ENCODE measurements at places on chromosomes 2 and 18. TPM values are rescaled to one million over a fixed set of nuclear protein-coding genes. Genes with fewer than 3 reads are reported as not detected.

DNA sequence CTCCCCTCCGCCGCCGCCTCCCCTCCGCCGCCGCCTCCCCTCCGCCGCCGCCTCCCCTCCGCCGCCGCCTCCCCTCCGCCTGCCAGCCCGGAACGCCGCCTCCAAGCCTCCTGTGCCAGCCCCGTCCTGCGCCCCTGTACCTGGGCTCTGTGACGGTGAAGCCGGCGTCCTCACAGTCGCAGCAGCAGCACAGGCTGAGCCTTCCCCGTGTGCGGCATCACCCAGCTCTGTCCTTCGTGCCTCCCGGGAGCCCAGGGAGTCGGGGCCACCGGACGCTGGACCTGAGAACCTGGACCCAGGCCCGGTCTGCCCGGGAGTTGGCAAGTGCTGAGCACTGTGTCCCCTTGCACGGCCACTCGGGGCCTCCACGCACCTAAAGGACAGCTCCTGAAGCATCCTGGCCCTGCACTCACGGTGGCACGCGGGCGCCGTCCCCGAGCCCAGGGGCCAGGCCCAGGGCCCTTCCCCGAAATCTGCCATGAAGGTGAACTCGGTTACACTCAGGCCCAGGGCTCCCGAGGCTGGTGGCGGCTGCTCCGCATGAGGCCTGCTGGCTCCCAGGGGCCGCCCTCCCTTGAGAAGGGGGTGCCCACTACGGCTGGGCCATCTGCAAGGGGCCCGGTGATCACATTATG lies 32.9 kb downstream of the RTP5 start:
- no peak overlapping the region for H3K4me3 ChIP-seq
- H3K27ac ChIP-seq = no peak overlapping the region

DNA sequence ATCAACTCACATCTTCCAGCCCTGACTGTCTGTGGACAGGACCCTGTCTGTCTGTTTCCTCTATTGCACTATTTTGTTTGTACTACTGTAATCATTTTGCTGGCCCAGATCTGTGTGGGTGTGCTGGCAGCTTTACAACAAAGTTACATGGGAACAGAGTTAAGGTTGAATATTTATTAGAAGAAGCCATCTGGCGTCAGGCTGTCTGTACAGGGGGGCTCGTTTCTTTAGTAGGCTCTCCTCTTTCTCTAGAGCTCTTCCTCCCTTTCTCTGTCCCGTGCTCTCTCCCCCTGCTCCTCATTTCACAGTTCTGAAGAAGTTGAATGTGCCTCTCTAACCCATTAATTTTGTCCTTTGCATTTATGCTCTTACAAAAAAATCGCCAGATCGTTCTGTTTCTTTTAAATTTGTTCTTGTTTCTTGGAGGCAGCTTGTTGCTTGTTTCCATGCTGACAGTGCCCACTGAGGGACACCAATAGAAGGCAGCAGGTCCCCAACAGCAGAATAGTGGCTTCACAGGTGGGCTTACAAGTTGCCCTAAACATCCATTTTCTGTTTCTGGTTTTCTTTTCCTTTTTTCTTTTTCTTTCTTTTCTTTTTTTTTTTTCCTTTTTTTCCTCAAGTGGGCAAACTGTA lies 315.2 kb upstream of the ZEB2 start:
- no peak overlapping the region for H3K27ac ChIP-seq
- H3K36me3 ChIP-seq = no peaks in the 10 kb centered on the region
- H3K27me3 ChIP-seq = peaks cover 1% of the 10 kb centered on the region
- H3K4me3 ChIP-seq = no peak overlapping the region
- H3K4me1 ChIP-seq = no peaks in the 10 kb centered on the region

GRCh38 chr2:73283545-73284295 lies 558 bp downstream of the FBXO41 start:
- H3K27ac ChIP-seq = peak overlapping the region; percentile 83
- H3K36me3 ChIP-seq = peaks cover 22% of the 10 kb centered on the region
- DNase-seq = peak; percentile 44
- peaks cover 25% of the 10 kb centered on the region for H3K4me1 ChIP-seq
- H3K4me3 ChIP-seq = peak overlapping the region; percentile 86

DNA sequence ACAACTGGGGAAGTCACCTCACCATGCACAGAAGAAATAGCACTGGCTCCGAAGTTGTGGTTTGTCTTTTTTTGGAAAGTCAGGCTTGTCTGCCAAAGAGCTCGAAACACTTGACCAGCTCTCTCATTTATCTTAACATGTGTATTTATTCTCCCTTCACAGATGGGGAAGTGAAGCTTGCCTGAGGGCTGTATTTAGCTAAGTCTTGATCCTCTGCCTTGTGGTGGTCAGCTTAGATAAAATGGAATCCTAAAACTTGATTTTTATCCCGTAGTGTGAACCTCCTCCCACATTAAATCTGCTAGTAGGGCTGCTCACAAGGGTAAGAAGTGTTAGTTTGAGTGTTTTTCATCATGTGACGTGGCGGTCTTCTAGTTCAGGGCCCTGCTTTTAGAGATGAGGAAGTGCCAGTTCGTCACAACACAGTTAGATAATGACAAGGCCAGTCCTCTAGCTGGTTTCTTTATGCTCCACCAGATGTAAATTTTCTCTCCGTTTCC lies 89.7 kb downstream of the TMEM247 start:
- H3K4me3 ChIP-seq = no peak overlapping the region
- H3K27ac ChIP-seq = peak overlapping the region; percentile 68
- H3K27me3 ChIP-seq = no peaks in the 10 kb centered on the region

- DNase-seq = no peak
- no peak overlapping the region for H3K27ac ChIP-seq
- H3K27me3 ChIP-seq = no peaks in the 10 kb centered on the region
- no peaks in the 10 kb centered on the region for H3K36me3 ChIP-seq
- H3K4me1 ChIP-seq = no peaks in the 10 kb centered on the region
Measured at GRCh38 chr2:146806364-146807005, 1038.3 kb upstream of the ACVR2A start.

C1QL2 gene
- total RNA-seq = not detected

DNA sequence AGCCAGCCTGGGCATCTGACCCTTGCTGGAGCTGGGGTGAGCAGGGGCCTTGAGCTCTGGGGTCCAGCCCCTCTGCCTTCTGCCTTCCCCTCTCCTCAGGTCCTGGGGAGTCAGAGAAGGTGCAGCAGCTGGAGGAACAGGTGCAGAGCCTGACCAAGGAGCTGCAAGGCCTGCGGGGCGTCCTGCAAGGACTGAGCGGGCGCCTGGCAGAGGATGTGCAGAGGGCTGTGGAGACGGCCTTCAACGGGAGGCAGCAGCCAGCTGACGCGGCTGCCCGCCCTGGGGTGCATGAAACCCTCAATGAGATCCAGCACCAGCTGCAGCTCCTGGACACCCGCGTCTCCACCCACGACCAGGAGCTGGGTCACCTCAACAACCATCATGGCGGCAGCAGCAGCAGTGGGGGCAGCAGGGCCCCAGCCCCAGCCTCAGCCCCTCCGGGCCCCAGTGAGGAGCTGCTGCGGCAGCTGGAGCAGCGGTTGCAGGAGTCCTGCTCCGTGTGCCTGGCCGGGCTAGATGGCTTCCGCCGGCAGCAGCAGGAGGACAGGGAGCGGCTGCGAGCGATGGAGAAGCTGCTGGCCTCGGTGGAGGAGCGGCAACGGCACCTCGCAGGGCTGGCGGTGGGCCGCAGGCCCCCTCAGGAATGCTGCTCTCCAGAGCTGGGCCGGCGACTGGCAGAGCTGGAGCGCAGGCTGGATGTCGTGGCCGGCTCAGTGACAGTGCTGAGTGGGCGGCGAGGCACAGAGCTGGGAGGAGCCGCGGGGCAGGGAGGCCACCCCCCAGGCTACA lies 3.8 kb downstream of the EMILIN1 start:
- H3K27ac ChIP-seq = peak overlapping the region; percentile 96
- no peaks in the 10 kb centered on the region for H3K27me3 ChIP-seq
- H3K4me1 ChIP-seq = peaks cover 24% of the 10 kb centered on the region
- no peak for DNase-seq

- no peaks in the 10 kb centered on the region for H3K27me3 ChIP-seq
- no peak for DNase-seq
- no peaks in the 10 kb centered on the region for H3K4me1 ChIP-seq
- H3K36me3 ChIP-seq = no peaks in the 10 kb centered on the region
- no peak overlapping the region for H3K27ac ChIP-seq
Measured at GRCh38 chr18:6281874-6282273, 132.8 kb downstream of the L3MBTL4 start.

HPCAL1 gene
- 105 TPM for total RNA-seq

GRCh38 chr2:71849607-71850305 lies 297.9 kb downstream of the CYP26B1 start:
- H3K4me1 ChIP-seq = no peaks in the 10 kb centered on the region
- no peak overlapping the region for H3K4me3 ChIP-seq
- no peak for DNase-seq
- peaks cover 8% of the 10 kb centered on the region for H3K27me3 ChIP-seq
- no peaks in the 10 kb centered on the region for H3K36me3 ChIP-seq
- no peak overlapping the region for H3K27ac ChIP-seq

DNA sequence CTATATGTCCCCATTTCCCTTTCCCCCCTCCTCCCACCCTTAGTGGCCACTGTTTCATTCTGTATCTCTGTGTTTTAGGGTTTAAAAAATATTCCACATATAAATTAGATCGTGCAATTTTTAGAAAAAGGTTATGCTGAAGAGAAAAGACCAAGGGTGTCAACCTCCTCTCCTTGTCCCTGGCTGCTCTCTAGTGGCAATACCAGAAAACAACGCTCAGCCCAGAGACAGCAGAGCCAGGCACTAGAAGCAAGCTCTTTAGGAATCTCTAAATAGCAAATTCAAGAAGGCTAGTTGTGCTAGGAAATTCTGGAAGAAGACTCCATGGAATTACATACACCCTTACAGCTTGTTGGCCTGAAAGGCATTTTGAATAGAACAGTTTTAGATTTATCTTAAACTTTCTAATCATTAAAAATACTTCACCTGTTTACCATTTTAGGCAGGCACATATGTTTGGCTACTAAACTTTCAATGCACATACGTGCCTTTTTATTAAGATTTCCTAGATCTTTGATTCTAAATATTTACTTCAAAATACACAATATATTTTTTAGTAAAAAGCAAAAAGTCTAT lies 35.1 kb upstream of the RASGRP3 start:
- H3K4me1 ChIP-seq = no peaks in the 10 kb centered on the region
- no peak overlapping the region for H3K4me3 ChIP-seq
- peaks cover 9% of the 10 kb centered on the region for H3K27me3 ChIP-seq
- peak; percentile 12 for DNase-seq

DNA sequence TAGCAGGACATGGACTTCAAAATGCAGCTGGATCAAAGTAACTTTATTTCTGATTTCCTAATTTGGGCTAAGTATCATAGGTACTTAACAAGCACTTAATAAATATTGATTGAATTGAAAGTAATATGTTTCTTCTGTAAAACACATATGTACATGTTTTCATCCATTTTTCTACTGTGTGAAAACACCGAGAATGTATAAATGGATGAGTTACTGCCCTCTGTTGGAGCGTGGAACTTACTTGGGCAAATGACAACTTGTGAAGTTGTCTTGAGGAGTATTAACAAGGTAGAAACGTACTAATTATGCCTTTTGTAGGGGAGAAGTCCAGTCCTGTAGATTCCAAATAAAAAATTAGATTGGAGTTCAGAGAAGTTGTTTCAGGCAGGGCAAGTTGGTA lies 87.2 kb downstream of the PHLPP1 start:
- H3K4me3 ChIP-seq = no peak overlapping the region
- no peak for DNase-seq
- H3K4me1 ChIP-seq = peaks cover 2% of the 10 kb centered on the region
- H3K36me3 ChIP-seq = no peaks in the 10 kb centered on the region
- peaks cover 3% of the 10 kb centered on the region for H3K27me3 ChIP-seq

DNA sequence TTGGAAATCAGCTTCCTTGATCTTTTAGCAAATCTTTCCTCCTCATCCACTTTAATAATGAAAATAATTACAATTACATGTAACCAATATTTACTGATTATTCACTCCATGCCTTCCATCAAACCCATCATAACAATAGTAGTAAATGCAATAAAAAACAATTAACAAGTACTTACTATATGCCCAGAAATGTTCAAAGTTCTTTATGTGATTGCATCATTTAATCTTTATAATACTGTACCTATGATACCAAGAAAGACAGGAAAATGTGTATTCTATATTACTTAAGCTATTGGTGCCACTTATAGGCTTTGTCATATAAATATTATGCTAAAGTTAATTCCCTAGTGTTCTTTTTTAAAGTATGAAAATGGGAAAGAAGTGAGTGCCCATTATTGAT lies 210.2 kb upstream of the PKDCC start:
- no peak for DNase-seq
- H3K27me3 ChIP-seq = peaks cover 25% of the 10 kb centered on the region
- H3K4me3 ChIP-seq = no peak overlapping the region
- H3K4me1 ChIP-seq = peaks cover 7% of the 10 kb centered on the region
- no peak overlapping the region for H3K27ac ChIP-seq

GRCh38 chr2:23767876-23768621 lies 158.9 kb downstream of the ATAD2B start:
- H3K36me3 ChIP-seq = peaks cover 28% of the 10 kb centered on the region
- no peak overlapping the region for H3K4me3 ChIP-seq
- H3K27ac ChIP-seq = no peak overlapping the region
- no peaks in the 10 kb centered on the region for H3K27me3 ChIP-seq
- no peak for DNase-seq

NEURL3 gene
- total RNA-seq = 0.16 TPM

DNA sequence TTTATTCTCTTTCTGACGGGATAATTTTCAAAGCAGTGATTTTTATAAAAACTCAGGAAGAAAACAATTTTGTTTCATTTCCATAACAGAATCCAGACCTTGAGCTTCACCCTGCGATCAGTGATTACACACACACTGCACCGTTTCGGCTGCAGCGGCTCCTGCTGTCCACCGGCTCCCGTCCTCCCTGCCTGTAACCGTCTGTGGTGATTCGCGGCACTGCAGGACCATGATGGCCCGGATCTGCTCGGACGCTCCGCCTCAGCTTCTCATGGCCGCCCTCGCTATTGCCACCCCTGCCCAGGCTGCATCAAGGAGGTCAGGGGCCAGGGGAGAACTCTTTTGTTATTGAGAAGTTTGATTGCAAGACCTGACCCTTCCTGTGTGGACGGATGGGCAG lies 246.1 kb downstream of the TWIST2 start:
- no peaks in the 10 kb centered on the region for H3K27me3 ChIP-seq
- H3K4me1 ChIP-seq = no peaks in the 10 kb centered on the region
- no peak overlapping the region for H3K27ac ChIP-seq
- no peak for DNase-seq
- no peak overlapping the region for H3K4me3 ChIP-seq

NPHP1 gene
- total RNA-seq = 1.6 TPM

GRCh38 chr18:5630057-5630899 lies 86.5 kb upstream of the EPB41L3 start:
- peaks cover 3% of the 10 kb centered on the region for H3K4me1 ChIP-seq
- no peak overlapping the region for H3K27ac ChIP-seq
- H3K27me3 ChIP-seq = peaks cover 44% of the 10 kb centered on the region
- DNase-seq = peak; percentile 66
- no peak overlapping the region for H3K4me3 ChIP-seq
- H3K36me3 ChIP-seq = no peaks in the 10 kb centered on the region

RABL2A gene
- total RNA-seq = 10.2 TPM

GRCh38 chr2:64837925-64838641 lies 151.1 kb upstream of the SLC1A4 start:
- no peaks in the 10 kb centered on the region for H3K27me3 ChIP-seq
- H3K4me1 ChIP-seq = peaks cover 5% of the 10 kb centered on the region

PSMA8 gene
- total RNA-seq = 3.3 TPM

DNA sequence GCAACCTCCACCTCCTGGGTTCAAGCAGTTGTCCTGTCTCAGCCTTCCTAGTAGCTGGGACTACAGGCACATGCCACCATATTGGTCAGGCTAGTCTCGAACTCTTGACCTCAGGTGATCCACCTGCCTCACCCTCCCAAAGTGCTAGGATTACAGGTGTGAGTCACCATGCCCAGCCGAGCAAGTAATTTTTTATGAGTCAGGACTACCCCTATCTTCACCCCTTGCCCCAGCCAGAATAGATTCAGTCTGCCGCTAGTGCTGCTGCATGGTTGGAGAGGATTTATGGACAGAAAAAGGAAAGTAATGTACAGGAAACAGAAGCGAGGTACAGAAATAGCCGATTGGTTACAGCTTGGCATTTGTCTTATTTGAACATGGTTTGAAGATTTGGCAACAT lies 48.9 kb downstream of the BMPR2 start:
- H3K27ac ChIP-seq = no peak overlapping the region
- peaks cover 3% of the 10 kb centered on the region for H3K4me1 ChIP-seq
- peaks cover 20% of the 10 kb centered on the region for H3K36me3 ChIP-seq
